Activated T-cell treated with anti-CD3 and anti-CD28 coated beads for 4 hours (primary cell): ENCODE measurements at places on chromosomes 6 and 20.

- DNase-seq, result peak; percentile 11
These were observed 42.4 kb downstream of the DHX35 start for GRCh38 chr20:39004508-39004907.

GRCh38 chr20:44643596-44644229, 7.8 kb downstream of the ADA start:
- no peak for DNase-seq

DNA sequence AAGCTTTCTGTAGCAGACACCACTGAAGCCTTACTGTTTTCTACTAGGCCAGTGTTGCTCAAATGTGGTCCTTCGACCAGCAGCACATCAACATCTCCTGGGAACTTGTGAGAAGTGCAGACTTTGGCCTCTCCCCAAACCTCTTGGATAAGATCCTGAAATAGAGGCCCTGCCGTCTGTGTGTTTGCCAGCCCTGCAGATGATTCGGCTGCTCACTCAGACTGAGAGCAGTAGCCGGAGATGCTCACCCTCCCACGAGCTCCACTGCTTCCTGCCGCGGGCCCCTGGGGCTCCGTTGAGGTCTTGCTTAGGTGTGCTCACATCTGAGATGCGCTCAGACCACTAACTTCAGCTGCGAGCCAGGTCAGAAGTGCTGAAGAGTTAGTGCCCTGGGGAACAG, 129.5 kb upstream of the SSTR4 start:
- DNase-seq, result no peak

GRCh38 chr20:63027922-63028389, 21.2 kb upstream of the BHLHE23 start:
- no peak for DNase-seq

- DNase-seq, result no peak
These were observed 123.1 kb upstream of the CARMIL1 start for GRCh38 chr6:25156123-25156522.

- no peak for DNase-seq
These were observed 12.7 kb downstream of the STXBP5 start for GRCh38 chr6:147216915-147217314.

- no peak for DNase-seq
These were observed 1.9 kb downstream of the SDC4 start for GRCh38 chr20:45346291-45346718.

- no peak for DNase-seq
These were observed 29.0 kb downstream of the CDK19 start for GRCh38 chr6:110786271-110786670.

DNA sequence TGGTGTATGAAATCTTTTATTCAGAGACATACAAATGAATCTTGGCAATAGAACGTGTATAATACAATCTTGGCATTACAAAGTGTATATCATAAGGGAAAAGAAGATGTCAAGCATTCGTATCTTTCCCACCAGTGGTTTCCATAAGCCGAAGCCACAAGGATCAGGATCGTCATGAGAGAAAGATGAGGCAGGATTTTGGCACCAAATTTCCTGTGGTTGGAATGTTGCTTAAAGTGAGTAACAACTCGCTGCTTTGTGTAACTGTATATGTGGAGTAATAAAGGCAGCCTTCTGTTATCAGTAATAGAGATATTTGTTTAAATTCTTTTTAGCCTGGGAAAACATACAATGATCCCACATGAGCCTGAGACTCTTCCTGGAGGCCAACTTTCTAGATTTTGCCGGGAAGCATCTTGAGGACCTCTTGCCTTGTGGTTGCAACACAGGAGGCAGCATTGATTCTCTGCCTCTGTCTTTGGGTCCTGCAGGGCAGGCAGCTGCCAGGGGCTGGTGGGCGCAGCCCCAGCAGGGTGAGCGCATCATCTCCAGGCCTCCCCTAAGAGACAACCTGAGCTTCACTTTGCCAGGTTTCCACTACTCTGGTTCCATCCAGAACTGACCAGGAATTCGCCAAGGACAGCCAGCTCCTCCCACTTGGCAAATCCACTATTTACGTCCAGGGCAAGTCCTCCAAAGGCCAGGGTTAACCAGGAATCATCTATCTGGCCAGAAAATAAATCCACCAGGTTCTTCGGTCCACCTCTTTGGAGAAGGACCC, 230.9 kb upstream of the SULF2 start:
- no peak for DNase-seq

DNA sequence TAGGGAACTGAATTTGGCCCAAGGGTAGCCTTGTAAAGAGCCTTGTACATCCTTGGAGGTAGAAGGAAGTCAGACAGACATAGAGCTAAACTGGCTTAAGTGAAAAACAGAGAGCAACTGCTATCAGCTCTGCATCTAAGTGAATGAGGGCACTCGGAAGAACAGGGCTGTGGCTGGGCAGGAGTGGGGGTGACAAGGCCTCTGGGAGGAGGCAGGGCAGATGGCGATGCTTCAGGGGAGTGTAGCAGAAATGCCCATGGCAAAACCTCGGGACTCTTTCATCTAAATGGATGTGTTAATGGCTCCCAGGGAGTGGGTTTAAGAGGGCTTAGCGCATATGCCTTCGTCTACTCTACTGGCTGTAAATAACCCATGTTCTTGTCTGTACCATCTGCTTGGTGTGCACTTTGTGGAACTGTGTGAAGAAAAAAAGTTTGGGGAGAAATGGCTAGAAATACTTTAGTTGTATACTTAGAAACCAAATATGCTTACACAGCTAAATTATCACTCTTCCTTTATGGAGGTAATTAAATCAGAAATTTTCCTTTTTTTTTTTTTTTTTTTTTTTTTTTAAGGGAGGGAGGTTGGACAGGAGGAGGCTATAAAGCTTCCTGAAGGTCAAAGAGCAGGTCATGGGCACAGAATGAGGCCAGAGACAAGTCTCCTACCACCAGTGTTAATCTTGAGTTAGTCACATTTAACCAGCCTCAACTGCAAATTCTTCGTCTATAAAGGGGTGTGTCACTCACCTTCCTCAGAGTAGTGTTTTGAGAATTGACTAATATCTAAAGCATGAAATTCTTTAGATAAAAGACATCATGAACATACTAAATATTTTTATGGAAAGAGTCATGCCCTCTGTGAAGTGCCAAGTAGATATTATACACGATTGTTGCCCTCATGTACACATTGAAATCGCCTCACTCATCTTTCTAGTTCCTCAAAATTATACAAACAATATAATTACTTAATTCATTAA, 60.9 kb downstream of the FYN start:
- DNase-seq, result no peak

- DNase-seq, result no peak
These were observed 4.0 kb upstream of the ZMYND8 start for GRCh38 chr20:47360297-47361056.

DNA sequence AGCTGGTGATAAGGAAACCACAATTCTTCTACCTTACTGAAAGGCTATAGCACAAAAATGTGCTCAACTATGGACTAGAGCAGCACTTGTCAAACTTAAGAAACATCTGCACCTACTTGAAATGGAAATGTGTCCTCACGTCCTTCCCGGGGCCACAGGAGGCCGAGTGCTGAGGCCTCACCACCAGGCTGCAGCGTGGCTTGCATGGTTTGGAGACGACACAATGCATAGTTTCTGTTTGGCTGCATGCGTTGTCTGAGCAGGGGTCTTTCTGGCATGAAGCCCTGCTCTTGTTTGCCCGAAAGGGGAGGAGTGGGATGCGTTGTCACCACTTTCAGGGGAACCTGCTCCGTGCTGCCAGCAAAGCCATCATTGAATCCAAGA, 228.8 kb downstream of the TTLL2 start:
- no peak for DNase-seq

GRCh38 chr6:134634966-134635365, 314.9 kb downstream of the ALDH8A1 start:
- no peak for DNase-seq

DNA sequence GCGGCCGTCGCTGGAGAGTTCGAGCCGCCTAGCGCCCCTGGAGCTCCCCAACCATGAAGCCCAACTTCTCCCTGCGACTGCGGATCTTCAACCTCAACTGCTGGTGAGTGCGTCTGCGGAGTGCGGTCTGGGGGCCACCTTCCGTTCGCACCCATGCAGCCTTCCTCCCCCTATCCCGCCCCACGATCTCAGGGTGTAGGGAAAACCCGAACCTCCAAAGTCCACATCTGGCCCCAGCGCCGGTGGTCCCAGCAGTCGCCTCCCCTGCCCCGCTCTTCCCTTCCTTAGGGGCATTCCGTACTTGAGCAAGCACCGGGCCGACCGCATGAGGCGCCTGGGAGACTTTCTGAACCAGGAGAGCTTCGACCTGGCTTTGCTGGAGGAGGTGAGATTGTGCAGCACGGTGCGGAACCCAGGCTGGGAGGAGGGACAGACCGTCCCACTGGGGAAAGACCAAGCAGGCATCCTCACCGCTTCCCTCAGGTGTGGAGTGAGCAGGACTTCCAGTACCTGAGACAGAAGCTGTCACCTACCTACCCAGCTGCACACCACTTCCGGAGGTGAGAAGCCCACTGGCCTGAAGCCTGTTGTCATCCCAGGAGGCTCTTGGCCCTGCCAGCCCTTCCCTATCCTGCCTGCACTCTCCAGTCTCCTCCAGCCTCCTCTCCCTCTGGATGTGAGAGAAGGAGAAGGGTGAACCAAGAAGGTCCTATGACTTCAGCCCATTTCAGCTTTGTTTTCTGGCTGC, 719 bp downstream of the SMPD2 start:
- DNase-seq, result peak; percentile 31

DNA sequence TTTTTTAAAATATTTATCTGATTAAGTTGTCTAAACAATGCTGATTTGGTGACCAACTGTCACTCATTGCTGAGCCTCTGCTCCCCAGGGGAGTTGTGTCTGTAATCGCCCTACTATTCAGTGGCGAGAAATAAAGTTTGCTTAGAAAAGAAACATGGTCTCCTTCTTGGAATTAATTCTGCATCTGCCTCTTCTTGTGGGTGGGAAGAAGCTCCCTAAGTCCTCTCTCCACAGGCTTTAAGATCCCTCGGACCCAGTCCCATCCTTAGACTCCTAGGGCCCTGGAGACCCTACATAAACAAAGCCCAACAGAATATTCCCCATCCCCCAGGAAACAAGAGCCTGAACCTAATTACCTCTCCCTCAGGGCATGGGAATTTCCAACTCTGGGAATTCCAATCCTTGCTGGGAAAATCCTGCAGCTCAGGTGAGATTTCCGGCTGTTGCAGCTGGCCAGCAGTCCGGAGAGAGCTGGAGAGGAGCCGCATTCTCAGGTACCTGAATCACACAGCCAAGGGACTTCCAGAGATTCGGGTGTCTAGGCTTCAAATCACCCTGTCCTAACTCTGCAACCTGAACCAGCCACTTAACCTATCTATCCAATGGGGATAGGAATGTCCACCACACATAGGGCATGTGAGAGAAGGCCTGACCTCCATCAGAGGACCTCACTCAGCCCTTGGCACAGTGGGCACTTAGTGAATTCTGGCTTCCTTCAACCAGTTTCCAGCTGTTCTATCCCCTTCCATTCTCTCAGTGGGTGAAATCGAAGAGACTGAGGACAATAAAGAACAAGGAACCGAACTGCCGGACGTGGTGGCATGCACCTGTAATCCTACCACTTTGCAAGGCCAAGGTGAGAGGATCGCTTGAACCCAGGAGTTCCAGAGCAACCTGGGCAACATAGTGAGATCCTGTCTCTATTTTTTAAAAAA, 3.1 kb downstream of the TNF start:
- no peak for DNase-seq

DNA sequence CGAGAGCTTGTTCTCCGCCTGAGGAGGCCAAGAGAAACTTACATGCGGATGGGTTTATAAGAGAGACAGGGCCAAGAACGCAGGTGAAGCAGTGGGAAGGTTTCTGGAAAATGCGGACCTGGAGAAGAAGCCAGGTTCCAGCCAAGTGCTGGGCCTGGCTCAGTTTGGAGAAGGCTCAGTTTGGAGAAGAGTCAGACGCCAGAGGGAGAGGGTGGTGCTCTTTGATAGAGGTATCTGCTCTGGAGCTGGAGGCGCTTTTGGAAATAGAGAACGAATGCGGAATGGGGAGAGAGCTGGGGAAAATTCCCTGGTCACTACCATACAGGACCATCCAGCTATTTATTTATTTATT, 753 bp downstream of the RSPH9 start:
- no peak for DNase-seq

DNA sequence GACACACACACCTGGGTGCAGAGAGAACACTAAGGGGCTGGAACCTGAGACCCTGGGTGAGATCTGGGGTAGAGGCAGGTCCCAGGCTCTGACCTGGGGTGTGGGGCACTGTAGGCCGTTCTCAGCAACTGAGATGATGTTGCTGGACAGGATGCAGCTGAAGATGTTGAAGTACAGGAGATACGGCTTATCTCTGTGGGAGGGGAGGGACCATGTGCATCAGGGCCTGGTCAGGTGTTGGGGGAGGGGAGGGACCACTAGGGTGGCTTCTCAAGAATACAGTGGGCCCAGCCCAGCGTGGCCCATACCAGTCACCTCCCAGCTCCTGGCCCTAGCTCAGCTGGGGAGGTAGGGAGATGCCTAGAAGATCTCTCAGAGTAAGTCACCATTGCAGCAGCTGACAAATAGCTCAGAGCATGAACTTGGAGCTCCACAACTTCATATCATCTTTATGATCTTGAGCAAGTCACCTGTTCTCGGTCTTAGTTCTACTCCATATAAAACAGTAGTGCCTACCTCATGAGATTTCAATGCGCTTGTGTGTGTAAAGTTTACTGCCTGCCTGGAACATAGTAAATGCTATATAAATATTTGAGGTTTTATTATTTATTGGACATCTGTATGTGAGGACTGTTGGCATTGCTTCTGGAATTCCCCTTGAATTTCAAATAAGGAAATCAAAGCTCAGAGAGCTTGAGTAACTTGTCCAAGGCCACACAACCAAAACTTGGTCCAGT, 3.8 kb downstream of the SLC44A4 start:
- no peak for DNase-seq

DNA sequence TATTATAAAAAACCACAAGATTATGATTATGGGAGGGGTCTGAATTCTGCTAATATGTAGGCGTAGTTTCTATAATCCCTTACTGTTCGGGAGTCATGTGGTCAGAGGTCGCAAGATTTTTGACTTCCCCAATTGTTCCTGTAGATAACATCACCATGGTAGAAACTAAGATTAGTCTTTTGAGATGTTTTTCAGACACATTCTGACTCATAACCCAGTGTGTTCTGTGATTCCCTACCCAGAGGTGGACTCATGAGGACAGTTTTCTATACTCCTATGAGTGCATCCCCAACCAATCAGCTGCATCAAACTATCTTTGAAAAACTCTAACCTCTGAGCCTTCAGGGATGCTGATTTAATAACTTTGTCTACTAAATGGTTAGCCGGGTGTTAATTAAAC, 175.5 kb downstream of the RFPL4B start:
- DNase-seq, result no peak

GRCh38 chr20:50646483-50646996, 44.8 kb downstream of the RIPOR3 start:
- DNase-seq, result no peak

GRCh38 chr6:40735521-40735920, 148.4 kb upstream of the LRFN2 start:
- DNase-seq, result no peak

- no peak for DNase-seq
These were observed 32.3 kb upstream of the LGSN start for GRCh38 chr6:63352069-63352543.

GRCh38 chr6:107735906-107736635, 88.0 kb downstream of the SCML4 start:
- DNase-seq, result no peak

- no peak for DNase-seq
These were observed 50.7 kb downstream of the DOK5 start for GRCh38 chr20:54525916-54526590.
